ENCODE measurements at places on chromosomes 6 and 20.

GRCh38 chr20:61630391-61630650, 378.3 kb downstream of the CDH4 start:
- no peak for DNase-seq

DNA sequence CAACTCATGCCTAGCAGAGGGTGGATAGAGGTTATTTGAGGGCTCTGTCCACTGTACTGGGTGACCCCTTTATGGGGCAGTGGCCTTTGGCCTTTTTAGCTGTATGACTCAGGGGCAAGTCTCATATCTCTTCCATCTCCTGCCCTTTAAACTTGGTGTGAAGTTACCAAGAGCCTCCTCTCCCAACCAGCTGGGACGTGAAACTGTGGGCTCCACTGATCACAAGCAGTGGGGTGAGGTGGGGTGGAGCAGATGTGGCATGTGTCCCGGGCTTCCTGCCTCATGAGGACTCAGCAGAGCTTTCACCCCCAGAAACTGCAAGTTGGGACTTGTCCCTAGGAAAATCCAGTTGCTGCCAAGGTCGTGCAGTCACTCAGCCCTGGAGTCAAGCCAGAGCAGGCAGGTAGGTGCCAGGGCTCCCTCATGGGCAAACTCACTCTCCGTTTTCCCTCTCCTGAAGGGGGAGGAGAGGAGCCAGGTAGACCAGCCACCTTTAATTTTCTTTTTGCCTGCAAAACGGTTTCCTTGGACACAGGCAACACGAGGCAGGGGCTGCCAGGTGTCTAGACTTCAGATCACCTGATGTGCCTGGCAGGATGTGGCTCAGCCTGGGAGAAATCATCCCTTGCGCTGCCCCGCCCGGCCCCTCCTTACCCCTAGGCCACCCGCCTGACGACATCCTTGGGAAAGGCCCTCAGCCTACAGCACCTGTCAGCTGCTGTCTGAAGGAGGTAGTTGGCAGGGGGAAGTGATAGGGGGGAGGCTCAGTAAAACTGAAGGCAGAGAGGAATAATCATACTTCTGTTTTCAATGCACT, 4.0 kb downstream of the CDKN1A start:
- DNase-seq: no peak

DNA sequence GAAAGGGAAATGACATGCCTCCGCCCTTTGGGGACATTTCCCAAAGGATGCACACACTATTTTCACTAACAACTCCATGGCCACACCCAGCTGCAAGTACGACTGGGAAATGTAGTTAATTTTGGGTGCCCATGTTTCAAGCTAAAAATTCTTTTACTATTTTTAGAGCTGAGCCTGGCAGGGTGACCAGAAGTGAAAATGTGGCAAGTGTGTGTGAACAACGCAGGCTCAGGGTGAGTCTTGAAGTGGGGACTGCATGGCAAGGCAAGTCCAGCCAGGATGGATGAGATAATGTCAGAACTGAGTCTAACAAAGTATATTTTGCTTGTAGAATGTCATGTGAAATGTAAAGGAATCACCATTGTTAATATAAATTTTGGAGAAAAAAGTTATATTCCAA, 17.0 kb upstream of the CD109 start:
- no peak for DNase-seq

DNA sequence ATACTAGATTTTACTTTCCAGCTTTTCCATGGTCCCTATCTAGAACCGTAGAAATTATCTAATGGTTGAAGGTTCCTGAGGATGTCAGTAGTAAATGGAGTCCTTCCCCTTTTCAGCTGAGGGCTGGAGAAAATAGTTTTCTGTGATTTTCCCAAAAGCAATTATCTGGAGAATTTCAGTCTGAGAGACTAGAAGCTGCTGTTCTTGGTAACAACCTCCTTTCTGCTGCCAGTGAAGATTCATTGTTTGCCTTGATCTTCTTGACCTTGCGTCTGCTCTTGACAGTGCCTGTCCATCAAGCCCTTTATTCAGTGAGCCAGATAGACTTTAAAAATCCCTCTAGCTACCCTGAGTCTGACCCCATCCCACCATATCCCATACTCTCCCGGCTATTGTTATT, 73.1 kb downstream of the PHACTR2 start:
- no peak for DNase-seq

DNA sequence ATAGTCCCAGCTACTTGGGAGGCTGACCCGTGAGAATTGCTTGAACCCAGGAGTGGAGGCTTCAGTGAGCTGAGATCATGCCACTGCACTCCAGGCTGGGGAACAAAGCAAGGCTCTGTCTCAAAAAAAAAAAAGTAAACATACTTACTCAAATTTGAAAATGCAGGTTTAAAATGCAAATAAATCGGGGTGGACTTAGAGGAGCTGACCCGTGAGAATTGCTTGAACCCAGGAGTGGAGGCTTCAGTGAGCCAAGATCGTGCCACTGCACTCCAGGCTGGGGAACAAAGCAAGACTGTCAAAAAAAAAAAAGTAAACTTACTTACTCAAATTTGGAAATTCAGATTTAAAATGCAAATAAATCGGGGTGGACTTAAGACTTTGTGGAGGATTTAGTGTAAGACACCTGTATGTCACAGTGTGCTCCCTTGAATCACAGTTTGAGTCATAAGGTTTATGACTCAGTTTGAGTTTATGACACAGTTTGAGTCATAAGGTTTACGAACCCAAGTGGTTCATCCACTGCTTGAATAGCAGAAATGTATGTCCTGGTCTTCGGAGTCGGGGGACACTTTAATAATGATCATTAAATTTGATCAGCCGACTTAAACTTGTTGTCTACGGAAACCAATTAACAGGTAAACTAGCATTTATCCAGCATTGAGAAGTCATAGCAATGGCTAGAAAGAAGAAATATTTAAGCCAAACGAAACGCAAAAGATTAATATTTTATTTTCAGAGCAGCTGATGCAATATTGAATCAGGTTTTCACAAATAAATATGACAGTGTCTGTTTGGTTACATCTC, 6.8 kb upstream of the MRPS10 start:
- DNase-seq: no peak

- peak; percentile 7 for DNase-seq
These were observed 30.5 kb downstream of the NFATC2 start for GRCh38 chr20:51511861-51512619.

- DNase-seq: no peak
These were observed 671.2 kb downstream of the COL12A1 start for GRCh38 chr6:74534465-74535211.

DNA sequence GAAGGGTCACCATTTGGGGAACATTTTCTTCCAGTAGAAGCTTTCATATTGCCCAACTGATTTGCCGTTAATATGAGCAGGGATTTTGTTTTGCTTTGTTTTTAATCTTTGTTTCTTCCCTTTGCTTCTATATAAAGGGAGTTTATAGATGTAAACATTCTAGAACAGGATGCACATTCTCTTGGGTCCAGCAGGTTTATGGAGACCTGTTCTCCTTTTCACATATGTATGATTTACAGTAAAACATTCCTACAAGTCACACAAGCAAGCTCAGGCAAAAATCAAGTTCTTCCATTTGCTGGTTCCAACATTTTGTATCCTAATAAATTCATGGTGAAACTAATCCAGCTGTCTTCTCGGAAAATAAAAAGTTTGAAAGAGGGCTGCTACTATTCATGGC, 1082.4 kb upstream of the FLRT3 start:
- no peak for DNase-seq

- DNase-seq: no peak
These were observed 9.6 kb downstream of the STXBP5 start for GRCh38 chr6:147213772-147214171.

DNA sequence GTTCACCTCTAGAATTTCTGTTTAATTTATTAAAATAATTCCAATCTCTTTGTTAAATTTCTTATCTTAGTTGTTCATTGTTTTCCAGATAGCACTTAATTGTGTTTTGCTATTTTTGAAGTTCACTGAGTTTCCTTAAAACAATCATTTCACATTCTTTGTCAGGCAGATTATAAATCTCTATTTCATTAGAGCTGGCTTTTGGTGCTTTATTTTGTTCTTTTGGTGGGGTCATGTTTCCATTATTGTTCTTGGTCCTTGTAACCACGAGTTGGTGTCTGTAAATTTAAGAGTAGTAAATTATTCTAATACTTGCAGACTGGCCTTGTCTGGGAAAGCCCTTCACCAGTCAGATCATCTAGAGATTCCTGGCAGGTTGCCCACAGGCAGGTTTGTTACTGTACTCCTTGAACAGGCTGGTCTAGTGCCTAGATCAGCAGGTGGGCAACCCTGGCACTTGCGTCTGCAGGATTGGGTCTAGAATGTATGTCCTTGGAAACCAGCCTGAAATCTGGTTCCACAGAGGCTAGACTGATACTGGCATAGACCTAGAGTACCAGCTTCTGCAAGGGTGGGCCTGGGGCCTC, 110.4 kb downstream of the ADGB start:
- DNase-seq: no peak

DNA sequence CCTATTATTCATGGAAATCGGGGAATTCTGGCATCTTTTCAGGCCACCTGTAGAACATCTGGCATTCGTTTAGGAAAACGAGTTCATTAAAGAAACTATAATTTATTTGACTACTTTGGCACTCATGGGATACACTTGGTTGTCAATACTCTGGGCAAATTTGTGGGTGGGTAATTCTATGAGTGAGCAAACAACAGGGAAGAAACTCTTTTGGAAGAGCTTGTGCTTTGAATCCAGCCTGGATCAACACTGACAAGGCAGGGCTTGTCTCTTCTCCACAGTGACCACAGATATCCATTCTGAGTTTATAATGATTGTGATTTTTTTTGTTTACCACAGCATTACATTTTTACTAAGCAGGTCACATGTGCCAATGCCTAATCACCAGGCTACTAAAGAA, 394.7 kb downstream of the THBS2 start:
- DNase-seq: no peak

DNA sequence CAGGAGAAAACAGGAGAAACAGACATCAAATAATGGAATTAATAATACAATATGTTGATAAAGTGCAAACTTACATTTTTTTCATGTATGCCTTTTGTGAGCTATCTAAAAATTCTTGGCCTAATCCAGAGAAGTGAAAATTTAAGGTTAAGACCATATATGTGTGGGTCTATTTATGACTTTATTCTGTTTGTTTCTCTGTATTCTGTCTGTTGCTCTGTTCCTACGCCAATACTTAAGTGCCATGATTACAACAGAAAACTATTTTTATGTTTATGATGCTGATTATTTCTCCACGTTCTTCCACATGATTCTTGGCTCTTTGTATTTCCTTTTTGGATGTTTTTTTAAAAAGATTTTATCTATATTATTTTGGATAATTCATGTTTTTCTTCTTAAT, 109.6 kb upstream of the MAP3K4 start:
- DNase-seq: no peak
